ENCODE measurements at places on chromosomes 4 and X.

DNA sequence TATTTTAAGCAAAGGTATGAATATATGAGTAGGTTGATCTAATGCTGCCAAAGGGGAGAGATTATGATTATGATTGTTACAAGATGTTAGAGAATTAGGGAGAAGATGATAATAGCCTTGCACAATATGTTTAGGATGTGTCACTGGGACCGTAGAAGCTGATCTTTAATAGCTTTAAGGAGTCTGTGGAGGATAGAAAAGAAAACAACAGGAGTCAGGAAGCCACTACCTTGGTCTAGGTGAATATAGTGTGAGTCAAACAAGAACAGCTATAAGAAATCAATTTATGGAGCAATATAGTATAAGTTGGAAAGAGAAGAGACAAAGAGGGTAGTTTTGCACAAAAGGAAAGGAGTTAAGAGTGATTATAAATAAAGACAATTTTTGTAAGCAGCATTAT, 232.7 kb downstream of the FSTL5 start:
- DNase-seq, result no peak

- DNase-seq, result no peak
Observed at GRCh38 chrX:143683486-143683885, 37.1 kb downstream of the SPANXN2 start.

GRCh38 chr4:148238811-148239493, 203.3 kb downstream of the NR3C2 start:
- DNase-seq, result no peak

DNA sequence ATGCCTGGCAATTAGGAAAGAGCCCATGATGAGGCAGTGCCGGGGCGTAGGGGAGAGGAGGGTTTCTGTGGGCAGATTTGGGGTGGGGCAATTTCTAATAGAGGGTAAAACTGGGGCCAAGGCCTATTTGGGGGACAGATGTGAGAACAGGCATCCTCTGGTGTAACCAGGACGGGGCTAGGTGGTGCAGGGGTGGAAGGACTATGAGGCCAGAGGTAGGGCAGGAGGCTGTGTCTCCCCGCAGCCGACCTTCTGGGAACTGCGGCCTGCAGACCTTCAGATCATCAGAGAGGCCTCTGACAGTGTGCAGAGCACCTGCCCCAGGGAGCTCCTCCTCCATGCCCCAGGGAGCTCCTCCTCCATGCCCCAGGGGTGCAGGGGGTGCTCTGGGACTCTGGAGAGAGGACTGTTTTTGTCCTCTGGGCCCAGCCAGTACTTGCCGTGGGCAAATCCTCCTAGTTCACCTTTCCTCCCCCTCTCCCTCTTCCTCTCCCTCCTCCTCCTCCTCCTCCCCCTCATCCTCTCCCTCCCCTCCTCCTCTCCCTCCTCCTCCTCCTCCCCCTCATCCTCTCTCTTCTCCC, 101.9 kb downstream of the SORCS2 start:
- DNase-seq, result no peak

- DNase-seq, result no peak
Observed at GRCh38 chr4:73421708-73422457, 14.1 kb upstream of the AFP start.

DNA sequence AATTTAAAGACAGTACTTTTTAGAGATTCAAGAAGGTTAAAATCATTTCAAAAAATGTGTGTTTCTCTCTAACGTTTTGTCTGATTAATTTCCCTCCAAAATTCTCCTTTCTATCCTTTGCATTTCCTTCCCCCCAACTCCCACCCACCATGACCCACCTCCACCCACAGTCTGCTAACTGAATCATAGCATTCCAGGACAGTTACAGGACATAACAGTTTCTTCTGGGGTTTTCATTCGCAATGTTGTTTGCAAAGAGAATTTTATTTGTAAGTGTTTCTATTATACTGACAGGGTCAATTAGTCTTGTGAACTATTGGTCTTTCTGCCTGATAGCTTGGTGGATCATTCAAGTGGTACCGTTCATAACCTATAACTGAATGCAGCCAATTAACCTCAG, 53.7 kb downstream of the ANAPC10 start:
- DNase-seq, result no peak

Data from stimulated activated CD4-positive, alpha-beta T cell treated with anti-CD3 and anti-CD28 coated beads, Interleukin-1b, Interleukin-23, amount 100 ng/mL, for 1 hour (primary cell).